ENCODE measurements at places on chromosomes 3 and 15.

DNA sequence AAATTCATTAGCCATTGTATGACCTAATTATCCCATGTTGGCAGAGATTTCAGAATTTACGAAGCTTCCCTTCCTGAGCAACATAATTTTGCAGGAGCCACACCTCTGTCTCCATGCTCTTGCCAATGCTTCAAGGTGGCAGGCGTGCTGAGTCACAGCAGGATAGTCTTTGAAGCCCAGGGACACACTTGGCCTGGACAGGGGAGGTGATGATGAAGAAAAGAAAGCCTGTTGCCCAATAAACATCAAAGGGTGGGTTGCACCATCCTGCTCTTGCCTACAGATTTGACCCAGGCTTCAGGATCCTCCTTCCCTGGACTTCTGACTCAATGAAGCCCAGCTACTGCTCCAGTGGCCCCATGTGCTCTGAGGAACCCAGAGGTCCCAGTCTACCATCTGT lies 117.1 kb downstream of the MINAR1 start:
- no peak for DNase-seq

GRCh38 chr3:121330634-121331033 lies 215.2 kb downstream of the POLQ start:
- no peak for DNase-seq

- no peak for DNase-seq
Measured at GRCh38 chr3:132679911-132680310, 19.8 kb downstream of the UBA5 start.

GRCh38 chr3:45480871-45481270 lies 92.5 kb downstream of the LARS2 start:
- no peak for DNase-seq

GRCh38 chr15:66724732-66725463 lies 22.9 kb downstream of the SMAD6 start:
- DNase-seq, result no peak

GRCh38 chr15:51879555-51879954 lies 50.1 kb downstream of the TMOD3 start:
- no peak for DNase-seq
